ENCODE measurements at places on chromosomes 3 and 15.

DNA sequence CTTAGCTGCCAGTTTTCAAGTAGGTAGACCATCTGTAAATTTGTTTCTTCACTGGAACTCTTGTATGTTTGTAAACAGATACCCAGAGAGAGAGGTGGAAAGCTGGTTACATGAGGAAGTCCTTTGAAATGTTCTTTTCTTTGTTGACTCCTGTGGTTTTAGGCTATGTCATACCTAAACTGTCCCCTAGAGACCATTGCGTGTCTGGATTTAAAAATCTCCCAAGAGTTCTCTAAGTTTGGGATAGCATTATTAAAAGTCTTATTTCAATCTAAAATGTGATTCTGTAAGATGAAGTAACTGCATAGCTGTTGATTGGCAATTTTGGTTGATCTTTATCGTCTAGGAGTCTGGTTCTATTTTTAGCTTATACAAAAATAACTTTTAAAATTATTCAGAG lies 127.2 kb downstream of the GHSR start:
- no peak for DNase-seq

- no peak for DNase-seq
Measured at GRCh38 chr3:110755345-110755744, 316.3 kb upstream of the NECTIN3 start.

DNA sequence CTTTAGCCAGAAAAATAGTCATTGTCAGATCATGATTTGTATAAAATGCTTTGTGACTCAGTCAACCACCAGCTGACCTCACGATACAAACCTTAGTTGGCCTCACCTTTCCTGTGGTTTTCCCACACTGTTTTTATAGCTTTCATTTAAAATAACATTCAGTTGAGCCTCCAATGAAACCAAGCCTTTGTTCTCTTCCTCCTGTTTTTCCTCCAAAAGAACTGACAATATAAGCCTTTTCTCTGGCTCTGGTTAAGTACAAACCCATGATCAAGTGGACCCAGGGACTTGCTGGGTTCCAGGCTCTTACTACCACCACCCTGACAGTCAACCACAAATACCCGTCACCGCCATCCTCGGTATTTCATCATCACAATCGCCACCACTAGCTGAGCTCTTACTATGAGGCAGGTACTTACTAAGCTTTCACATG lies 81.7 kb downstream of the TAMM41 start:
- no peak for DNase-seq

- no peak for DNase-seq
Measured at GRCh38 chr3:16190704-16191103, 16.2 kb downstream of the GALNT15 start.

GRCh38 chr15:38781196-38781595 lies 216.6 kb upstream of the RASGRP1 start:
- no peak for DNase-seq

GRCh38 chr15:31557899-31558298 lies 231.3 kb downstream of the KLF13 start:
- no peak for DNase-seq

- no peak for DNase-seq
Measured at GRCh38 chr3:172186607-172187006, 147.2 kb downstream of the FNDC3B start.

GRCh38 chr15:36595611-36596010 lies 16.2 kb downstream of the CDIN1 start:
- no peak for DNase-seq

DNA sequence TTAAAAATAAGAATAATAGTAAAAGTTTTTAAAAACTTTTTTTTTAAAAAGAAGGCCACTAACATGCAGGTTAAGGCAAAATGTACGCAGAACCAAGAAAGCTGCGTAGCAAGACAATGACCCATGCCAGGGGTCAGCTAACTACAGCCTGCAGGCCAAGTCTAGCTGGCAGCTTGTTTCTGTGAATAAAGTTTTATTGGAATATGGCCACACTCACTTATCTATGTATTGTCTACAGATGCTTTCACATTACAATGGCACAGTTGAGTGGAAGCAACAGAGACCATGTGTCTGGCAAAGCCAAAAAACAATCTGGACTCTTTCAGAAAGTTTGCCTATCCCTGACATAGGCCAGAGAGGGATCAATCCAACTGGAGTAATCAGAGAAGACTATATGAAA lies 46.7 kb downstream of the WWTR1 start:
- no peak for DNase-seq

DNA sequence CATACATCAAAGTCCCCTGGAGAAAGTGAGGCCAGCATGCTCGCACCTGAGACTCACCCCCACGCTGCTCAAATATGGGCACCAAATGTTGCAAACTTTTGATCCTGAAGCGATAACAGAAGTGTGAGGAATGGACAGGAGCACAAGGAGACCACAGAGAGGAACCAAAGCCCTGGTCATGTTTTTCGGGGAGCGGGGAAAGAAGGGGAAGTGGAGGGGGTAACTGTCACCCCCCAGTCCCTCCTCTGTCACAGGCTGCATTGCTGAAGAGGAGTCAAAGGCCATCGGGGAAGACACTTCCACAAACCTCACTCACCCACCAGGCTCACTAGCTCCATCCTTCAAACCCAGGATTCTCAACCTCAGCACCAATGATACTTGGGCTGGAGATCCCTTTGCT lies 182.4 kb downstream of the UACA start:
- no peak for DNase-seq

DNA sequence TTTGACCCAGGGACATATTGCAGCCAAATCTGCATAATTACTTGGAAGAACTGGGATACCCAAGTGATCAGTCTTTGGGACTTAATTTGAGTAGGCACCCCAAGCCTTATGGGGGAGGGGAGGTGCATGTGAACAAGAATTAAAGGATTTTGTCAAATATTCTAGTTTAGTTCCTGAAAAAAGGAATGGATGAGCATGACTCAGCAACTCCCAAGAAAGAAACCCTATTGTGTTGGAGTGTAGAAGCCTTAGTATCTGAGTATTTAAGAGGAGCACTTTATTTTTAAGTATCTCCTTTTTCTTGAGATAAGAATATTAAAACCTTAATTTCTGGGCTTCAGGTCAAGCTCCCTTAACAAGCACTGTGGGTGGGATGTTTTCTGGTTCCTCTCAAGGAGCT lies 222.4 kb downstream of the CD47 start:
- no peak for DNase-seq

DNA sequence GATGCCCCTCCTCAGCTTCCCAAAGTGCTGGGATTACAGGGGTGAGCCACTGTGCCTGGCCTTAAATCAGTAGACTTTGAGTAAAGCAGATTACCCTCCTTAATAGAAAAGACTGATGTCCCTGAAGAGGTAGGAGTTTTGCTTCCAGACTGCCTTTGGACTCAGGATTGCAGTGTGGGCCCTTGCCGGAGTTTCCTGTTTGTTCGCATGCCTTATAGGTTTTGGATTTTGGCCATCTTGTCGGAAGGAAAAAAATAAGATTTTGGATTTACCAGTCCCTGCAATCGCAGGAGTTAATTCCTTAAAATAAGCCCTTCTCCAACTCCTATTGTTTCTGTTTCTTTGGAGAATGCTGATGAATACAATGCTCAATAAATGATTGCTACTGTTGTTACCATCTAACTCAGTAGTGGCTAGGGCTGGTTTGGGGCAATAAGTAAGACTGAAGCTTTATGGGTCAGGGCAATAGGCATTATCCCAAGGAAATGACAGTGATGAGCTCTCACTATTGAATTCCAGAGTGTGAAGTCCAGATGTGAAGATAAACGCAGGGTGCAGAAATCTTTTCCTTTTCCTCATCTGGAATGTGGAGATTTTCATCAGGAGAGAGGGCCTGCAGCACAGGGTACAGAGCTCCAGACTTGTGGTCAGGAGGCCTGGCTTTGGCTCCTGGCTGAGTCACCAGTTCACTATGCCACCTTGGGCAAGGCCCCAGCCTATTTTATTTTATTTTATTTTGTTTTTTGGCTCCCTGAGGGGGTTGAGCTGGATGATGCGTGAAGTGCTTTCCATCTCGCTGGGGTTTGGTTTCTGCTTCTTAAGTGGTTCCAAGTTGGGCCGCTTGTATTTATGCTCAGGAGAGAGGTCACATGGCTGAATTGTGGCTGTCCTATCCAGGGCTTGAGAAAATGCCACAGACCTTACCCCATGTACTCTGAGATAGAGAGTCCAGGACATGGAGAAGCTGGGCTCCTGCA lies 25.3 kb downstream of the FOXL2 start:
- DNase-seq = no peak

DNA sequence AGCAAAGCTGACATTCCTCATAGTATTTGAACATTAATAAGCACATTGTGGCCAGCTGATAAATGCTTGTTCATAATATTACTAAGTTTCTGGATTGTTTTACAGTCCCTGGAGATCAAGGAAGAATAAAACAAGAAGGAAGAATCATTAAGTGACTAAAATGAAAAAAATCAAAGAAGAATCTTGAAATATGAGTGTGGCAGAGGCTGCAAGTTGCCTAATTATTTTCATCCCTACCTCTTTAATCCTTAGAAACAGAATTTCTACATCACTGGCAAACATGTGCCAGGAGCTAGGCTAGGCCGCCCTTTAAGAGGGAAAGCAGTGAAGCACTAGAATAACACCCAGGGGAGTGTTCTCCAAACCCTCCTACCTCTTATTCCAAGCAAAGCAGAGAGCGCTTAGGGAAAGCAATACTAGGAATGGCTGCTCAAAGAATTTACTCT lies 98.9 kb downstream of the MAGI1 start:
- DNase-seq = no peak

DNA sequence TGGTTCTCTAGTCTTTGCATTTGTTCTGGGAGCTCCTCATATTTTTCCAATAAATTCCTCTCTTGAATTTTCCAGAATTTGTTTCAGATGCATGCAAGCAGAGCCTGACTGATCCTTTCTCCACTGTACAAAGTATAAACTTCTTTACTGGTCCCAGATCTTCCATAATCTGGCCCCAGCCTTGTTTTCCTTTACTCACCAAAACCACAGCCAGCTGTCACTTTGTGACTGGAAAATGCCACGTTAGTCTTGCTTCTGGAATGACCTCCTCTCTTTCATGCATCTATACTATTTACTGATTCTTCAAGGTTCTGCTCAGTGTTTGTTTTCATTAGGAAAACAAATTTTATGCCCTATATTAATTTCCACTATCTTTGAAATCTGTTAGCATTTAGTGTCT lies 60.4 kb upstream of the SPPL2A start:
- DNase-seq = no peak

GRCh38 chr3:81249540-81250029 lies 511.9 kb downstream of the GBE1 start:
- no peak for DNase-seq

DNA sequence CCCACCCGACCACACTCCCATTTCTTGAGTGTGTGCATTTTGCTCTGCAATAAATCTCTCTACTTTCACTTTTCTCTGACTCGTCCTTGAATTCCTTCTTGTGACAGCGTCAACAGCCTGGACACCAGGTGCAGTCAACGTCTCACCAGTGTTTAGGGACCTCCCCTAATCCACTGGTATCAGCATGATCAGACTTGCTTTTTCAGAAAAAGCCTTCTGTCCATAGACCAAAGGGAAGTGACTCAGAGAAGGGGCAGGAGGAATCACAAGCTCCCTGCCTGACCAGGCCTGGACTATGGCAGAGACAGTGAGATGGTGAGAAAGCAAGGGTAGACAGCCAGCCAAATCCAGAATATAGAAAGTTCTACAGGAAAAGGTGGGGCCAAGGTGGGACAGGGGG lies 15.5 kb downstream of the CCR5 start:
- DNase-seq = no peak

DNA sequence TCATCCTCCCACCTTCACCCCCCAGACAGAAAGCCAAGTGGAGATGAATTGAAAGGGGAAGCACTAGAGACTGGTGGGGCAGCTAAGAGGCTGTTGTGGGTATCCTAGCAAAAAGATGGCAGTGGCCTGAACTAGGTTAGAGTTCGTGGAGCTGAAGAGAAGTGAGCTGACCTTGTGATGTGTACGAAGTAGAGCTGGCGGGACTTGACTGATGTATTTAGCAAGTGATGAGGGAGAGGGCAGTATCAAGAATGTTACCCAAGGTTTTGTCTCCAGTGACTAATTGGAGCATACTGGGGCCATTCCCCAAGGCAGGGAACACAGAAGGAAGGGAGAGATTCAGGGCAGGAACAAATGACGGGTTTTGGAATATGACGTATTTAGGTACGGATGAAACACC lies 50.0 kb upstream of the CP start:
- no peak for DNase-seq

GRCh38 chr3:138560501-138560900 lies 33.6 kb downstream of the CEP70 start:
- DNase-seq = no peak
